ENCODE measurements at places on chromosomes 12 and 14.

DNA sequence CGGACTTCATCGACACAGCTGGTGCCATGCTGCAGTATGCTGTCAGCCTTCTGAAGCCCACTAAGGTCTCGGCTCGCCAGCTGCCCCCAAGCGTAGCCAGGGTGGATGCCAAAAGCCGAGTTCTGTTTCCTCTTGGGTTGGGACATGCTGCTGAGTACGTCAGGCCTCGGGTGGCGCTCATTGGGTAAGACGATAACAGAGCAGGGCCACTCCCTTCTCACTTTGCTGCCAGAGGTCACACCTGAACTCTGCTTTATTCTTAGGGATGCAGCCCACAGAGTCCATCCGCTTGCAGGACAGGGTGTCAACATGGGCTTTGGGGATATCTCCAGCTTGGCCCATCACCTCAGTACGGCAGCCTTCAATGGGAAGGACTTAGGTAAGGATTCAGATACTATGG is 11.1 kb downstream of the COQ6 start:
- no peak overlapping the region for H3K27ac ChIP-seq
- H3K36me3 ChIP-seq, result peaks cover 11% of the 10 kb centered on the region
- DNase-seq, result no peak
- H3K4me1 ChIP-seq, result no peaks in the 10 kb centered on the region

- peaks cover 3% of the 10 kb centered on the region for H3K36me3 ChIP-seq
- H3K27me3 ChIP-seq, result no peaks in the 10 kb centered on the region
- H3K4me1 ChIP-seq, result no peaks in the 10 kb centered on the region
- no peak overlapping the region for H3K4me3 ChIP-seq
These were observed 17.4 kb downstream of the MVK start for GRCh38 chr12:109591041-109591440.

- H3K36me3 ChIP-seq, result no peaks in the 10 kb centered on the region
- no peaks in the 10 kb centered on the region for H3K27me3 ChIP-seq
- H3K27ac ChIP-seq, result no peak overlapping the region
- H3K4me1 ChIP-seq, result no peaks in the 10 kb centered on the region
These were observed 239.2 kb downstream of the PAX9 start for GRCh38 chr14:36900846-36901245.

- no peak for DNase-seq
- H3K27me3 ChIP-seq, result peaks cover 42% of the 10 kb centered on the region
- no peak overlapping the region for H3K27ac ChIP-seq
- no peak overlapping the region for H3K4me3 ChIP-seq
These were observed 4.9 kb downstream of the VSX2 start for GRCh38 chr14:74244115-74244514.

DNA sequence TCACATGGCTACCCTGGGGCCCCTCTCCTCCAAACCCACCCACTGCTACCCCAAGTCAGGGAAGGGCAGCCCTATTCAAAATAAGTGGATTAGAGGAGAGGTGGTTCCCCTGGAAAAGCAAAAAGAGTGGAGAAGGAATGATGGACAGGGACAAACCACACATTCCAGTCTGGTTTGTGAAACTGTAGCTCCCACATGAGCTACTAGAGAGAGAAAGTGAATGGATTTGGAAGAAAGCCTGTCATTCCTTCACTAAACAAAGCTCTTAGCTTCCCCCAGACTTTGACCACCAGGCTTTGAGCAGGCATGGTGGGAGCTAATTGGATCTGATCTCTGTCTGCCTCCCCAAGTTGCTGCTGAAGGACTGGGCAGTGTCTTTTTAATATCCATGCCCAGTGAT is 28.0 kb downstream of the CCDC63 start:
- no peak for DNase-seq
- H3K4me3 ChIP-seq, result no peak overlapping the region
- H3K36me3 ChIP-seq, result no peaks in the 10 kb centered on the region
- H3K27me3 ChIP-seq, result no peaks in the 10 kb centered on the region
- H3K27ac ChIP-seq, result no peak overlapping the region

DNA sequence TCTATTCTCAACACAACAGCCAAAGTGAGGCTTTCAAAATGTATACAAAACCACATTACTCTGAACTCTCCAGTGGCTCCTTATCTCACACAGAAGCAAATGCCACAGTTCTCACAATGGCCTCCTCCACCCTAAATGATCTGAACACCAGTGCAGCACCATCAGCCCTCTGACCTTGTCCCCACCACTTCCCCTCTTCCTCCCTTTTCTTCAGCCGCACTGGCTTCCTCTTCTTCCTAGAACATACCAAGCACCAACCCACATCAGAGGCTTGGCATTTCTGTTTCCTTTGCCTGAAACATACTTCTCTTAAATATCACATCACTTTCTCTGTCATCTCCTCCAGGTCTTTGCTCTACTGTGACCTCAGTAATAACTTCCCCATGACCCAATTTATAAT is 66.3 kb downstream of the GPR135 start:
- no peak overlapping the region for H3K27ac ChIP-seq
- H3K4me1 ChIP-seq, result no peaks in the 10 kb centered on the region
- no peaks in the 10 kb centered on the region for H3K27me3 ChIP-seq
- H3K4me3 ChIP-seq, result no peak overlapping the region

GRCh38 chr12:127664901-127665300 is 602.1 kb upstream of the TMEM132C start:
- no peak overlapping the region for H3K4me3 ChIP-seq
- H3K27me3 ChIP-seq, result no peaks in the 10 kb centered on the region
- no peak for DNase-seq
- no peaks in the 10 kb centered on the region for H3K36me3 ChIP-seq

GRCh38 chr12:88753066-88753465 is 172.8 kb upstream of the KITLG start:
- no peaks in the 10 kb centered on the region for H3K27me3 ChIP-seq
- no peak overlapping the region for H3K4me3 ChIP-seq
- H3K4me1 ChIP-seq, result no peaks in the 10 kb centered on the region
- no peak for DNase-seq

DNA sequence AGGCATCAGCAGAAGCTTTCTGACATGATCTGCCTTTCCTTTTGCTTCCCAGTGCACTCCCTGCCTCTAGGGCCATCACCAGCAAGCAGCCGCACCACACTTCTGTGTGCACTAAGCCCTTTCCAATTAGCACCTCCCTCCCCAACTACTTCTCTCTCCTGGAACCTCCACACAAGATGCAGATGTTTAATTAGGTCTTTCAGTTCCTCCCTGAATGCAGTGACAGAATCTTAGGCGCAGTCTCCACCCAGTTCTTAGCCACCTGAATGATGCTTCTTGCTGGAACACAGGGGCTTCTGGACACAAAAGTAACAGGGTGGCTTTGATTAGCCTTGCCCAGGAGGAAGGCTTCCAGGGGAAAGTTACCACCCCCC is 32.9 kb downstream of the NIN start:
- H3K27ac ChIP-seq, result no peak overlapping the region
- no peak overlapping the region for H3K4me3 ChIP-seq
- no peak for DNase-seq

Data from prostate gland (tissue), 2 donors.